ENCODE measurements at places on chromosomes 5 and 9. TPM values are rescaled to one million over a fixed set of nuclear protein-coding genes. Genes with fewer than 3 reads are reported as not detected.

WNK2 gene
- total RNA-seq: 46.8 TPM

PCDHA1 gene
- not detected for total RNA-seq

CDH18 gene
- total RNA-seq: 0.56 TPM

NSG2 gene
- total RNA-seq: not detected

FAM169A gene
- total RNA-seq: 0.46 TPM

MARCOL gene
- total RNA-seq: not detected

BTNL9 gene
- 18.2 TPM for total RNA-seq

NUTM2G gene
- not detected for total RNA-seq

SLC1A3 gene
- 17.7 TPM for total RNA-seq

CDC20B gene
- not detected for total RNA-seq

TXNDC8 gene
- total RNA-seq: not detected

ERAP2 gene
- 10.0 TPM for total RNA-seq

PPP3R2 gene
- total RNA-seq: not detected

MEIKIN gene
- not detected for total RNA-seq

CLTA gene
- total RNA-seq: 189 TPM

GFI1B gene
- total RNA-seq: 0.38 TPM

NUP188 gene
- total RNA-seq: 32.8 TPM

PAEP gene
- 0.71 TPM for total RNA-seq

OR1N1 gene
- not detected for total RNA-seq

Data from lower leg skin (tissue), 4 donors.